ENCODE measurements at places on chromosomes 4 and X. TPM values are rescaled to one million over a fixed set of nuclear protein-coding genes. Genes with fewer than 3 reads are reported as not detected.

DNA sequence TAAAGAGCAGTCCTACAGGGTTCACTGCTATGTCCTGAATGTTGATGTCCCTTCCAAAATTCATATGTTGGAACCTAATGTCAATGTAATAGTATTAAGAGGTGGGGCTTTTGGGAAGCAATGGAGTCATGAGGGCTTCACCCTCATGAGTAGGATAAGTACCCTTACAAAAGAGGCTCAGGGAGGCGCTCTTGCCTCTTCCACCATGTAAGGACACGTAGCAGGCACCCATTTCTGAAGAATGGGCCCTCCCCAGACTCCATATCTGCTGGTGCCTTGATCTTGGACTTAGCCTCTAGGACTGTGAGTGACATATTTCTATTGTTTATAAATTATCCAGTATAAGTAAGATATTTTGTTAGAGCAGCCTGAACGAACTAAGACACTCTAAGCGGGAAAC lies 15.8 kb downstream of the MED28 start:
- DNase-seq, result no peak

The RTL9 gene
- total RNA-seq, result 1.2 TPM

DNA sequence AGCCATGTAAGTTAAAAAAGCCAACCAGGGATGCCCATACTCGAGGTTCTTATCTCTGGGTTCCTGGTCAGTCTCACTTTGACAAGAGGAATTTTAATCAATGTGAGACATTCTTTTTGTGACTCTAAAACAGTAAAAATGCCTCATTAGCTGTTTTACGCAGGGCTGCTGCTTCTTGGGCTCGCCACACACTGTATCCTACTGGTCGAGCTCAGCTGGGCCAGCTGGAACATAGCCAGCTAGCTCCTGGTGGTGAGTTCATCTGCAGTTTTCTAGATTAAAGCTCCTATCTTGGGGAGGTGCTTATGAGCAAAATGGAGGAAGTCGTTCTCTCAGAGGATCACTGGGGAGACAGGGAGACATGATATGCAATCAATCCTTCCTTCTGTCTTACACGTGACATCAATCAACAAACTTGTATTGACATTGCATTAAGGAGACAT lies 55.9 kb upstream of the LEF1 start:
- DNase-seq, result peak; percentile 9

DNA sequence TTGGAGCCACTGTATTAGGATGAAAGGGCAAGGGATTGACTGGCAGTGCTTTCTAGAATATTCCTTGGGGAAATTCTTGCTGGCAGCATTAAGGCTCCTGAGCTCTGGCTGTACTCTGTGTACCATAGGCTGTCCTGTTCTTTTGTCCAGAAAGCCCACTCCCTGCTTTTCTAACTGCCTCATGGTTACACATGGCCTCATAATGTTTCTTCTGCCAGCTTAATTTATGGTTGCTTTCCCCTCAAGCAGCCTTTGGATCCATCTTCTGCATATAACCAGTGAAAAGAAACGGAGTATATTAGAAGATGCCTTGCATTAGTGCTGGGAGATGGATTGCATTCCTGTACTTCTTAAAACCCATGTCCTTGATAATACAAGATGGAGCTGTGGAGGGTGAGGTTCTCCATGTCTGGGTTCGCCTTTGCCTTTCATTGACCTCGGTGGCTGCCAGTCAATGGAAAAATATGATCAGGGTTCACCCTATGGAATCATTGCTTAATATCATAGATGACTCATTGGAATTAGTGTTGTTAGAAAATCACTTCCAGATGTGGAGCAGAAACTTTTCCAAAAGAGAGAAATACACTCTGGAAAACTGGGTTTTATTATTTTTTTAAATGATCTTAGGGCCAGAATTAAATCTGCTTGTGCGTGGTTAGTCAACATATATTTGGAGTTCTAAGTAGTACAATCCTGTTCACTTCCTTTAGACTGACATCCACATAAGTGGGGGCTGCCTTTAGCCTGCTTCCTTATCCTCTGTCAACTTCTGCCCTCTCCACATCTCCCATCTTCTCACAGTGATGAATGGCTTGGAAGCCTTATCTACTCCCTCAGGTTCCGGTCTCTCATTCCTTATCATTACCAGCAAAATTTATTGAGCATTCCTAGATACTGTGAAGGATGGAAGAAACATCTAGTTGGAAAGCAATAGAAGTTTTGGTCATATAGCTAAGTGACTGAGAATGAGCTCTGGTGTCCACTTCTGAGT lies 24.9 kb downstream of the DOCK11 start:
- no peak for DNase-seq

DNA sequence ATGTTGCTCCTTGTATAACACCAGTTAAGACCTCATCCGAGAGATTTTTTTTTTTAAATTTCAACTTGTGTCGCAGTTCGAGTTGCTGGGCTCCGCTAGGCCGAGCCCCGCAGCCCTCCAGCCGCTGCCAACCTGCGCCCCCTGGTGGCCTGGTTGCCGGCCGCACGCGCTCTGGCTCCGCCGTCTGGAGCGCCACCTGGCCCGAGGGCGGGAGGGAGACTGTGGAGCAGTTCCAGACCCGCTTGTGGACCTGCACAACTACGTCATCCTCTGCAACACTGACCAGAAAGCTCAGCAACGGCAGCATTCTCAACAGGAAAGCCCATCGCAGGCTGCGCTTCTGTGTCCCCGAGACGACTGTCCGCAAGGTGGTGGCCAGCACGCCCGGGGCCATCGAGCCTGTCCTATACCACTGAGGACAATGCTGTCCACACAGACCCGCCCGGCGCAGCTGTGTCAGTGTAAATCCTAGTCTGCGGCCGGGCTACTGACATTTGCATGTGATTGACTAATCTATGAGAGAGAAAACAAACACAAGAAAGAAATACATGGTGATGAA lies 39.1 kb downstream of the ARL9 start:
- peak; percentile 88 for DNase-seq

The PABPC1L2A gene
- total RNA-seq, result not detected

The DRP2 gene
- 0.04 TPM for total RNA-seq

DNA sequence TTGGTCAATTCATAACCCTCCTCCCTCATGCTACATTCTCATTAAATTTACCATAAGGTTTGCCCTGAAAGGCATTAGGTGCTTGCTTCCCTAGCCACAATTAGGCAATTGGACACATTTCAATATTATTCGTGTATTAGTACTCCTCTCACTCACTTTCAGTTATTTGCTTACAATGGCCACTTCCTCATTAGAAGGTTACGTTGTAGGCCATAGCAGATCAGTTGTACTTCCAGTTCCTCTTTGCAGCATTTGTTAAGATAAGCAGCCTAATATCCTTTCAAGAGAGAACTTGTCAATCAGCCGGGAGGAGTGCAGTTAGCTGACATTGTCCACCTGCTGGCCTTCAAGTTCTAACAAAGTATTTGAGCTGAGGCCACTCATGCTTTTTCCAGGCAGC lies 1017.2 kb downstream of the PCDH7 start:
- DNase-seq, result no peak

The ERAS gene
- total RNA-seq, result not detected

The GLRA3 gene
- not detected for total RNA-seq

DNA sequence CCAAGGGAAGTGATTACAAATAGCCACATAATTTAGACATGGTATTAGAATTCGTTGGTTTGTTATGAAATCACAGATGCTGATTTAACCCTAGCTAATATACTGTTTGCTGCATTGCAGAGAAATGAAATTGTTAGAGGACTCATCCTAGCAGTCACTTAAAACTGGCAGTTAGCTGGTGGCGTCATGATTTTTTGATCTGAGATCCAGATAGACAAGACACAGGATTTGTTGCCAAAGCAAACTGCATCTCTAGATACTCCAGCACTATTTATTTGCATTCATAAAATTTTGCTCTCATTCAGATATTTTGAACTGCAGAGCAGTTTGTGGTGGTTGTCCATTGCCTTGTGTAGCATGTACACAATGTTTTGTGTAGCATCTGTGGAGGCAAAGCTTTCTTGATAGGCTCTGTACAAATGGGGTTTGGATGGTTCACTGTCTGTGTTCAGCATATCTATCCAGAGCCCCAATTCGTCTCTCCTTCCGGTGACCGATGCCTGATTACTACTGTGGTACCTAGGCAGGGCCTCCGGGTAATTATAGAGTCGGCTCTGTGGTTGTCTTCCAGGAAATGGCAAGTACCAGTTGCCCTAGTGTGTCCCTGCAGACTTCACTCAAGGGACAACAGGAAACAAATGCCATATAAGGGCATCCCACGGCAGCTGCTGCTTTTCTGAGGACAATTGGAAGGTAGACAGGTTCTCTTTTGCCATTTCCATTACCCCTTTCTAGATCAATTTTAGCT lies 30.1 kb upstream of the SPARCL1 start:
- no peak for DNase-seq

- no peak for DNase-seq
These were observed 25.4 kb upstream of the LIMCH1 start for GRCh38 chr4:41512596-41512995.

DNA sequence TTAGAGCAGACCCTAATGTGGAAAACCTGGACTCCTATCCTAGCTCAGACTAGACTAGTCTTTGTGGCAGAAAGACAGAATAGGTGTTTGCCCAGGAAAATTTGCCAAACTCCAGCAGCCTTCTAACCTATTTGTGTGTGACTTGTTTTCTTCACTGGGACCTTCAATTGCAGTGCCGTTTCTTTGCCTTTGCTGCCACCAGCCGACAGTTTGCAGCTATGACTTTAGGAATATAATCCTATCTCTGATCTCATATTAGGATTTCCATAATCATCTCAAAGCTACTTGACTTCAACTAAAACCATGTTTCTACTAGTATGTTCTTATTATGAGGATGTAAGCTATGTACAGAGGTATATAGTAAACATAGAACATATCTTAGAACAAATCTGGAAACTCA lies 60.2 kb upstream of the PGAM4 start:
- DNase-seq, result peak; percentile 4

DNA sequence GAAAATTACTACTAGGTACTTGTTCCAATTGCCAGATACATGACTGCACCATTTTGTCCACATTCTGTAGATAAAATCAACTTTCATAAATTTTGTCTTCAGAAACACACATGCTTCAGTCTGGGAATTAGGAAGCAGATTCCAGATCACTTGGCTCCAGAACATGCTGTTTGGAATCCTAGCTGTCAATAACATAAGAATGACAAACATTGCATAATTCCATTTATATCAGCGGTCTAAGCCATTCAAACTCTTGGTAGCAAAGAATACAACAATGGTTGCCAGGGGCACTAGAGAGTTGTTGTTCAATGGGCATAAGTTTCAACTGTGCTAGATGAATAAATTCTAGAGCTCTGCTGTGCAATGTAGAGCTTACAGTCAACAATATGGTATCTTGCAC lies 1112.1 kb upstream of the AGA start:
- DNase-seq, result no peak

- DNase-seq, result no peak
These were observed 26.5 kb downstream of the BOD1L1 start for GRCh38 chr4:13601048-13601447.

- peak; percentile 41 for DNase-seq
These were observed at the start of gene FAM13A for GRCh38 chr4:89056953-89057398. Gene FAM13A (minus strand): TSS chr4:89057185. CDS start chr4:89056964, 221 bp downstream.

The PIR gene
- total RNA-seq, result 10.3 TPM

DNA sequence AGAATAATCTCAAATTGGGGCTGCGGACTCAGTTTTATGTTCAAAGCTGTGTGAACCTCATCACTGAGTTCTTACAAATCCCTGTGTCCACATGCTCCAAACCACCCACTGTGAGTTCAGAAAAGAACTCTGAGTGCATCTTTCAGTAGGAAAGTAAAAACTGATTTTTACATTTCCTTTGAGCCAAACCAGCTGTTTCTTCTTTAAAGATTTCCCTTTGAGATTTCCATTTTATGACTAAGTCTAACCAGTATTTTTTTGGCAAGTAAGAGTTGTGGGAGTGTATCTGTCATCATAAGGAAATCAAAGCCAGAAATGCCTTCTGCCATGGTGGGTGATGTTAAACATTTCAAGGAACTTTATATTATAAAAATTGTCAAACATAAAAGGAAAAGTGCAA lies 100.0 kb downstream of the TET2 start:
- no peak for DNase-seq

GRCh38 chrX:24426921-24427746 lies 38.0 kb upstream of the PDK3 start:
- DNase-seq, result no peak

DNA sequence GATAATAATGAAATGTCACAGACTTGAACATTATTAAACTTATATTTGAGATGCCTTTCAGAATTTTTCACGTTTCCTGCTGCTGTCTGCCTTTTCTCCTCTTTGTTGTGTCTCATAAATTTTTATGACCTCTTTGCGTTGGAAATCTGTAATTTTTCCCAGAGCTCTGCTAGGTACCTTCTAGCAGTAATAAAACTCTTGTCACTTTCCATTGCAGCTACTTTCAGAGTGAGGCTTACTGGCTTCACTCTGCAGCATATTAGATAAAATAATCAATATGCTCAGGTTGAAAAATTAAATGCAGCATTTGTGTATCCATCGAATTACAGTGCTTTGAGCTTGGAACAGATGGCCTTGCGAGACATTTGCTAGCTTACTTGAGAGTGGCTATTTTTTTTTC lies 689.0 kb downstream of the GRID2 start:
- no peak for DNase-seq

The CHM gene
- 13.6 TPM for total RNA-seq

GRCh38 chr4:6848717-6849305 lies 60.8 kb upstream of the TBC1D14 start:
- DNase-seq, result no peak

DNA sequence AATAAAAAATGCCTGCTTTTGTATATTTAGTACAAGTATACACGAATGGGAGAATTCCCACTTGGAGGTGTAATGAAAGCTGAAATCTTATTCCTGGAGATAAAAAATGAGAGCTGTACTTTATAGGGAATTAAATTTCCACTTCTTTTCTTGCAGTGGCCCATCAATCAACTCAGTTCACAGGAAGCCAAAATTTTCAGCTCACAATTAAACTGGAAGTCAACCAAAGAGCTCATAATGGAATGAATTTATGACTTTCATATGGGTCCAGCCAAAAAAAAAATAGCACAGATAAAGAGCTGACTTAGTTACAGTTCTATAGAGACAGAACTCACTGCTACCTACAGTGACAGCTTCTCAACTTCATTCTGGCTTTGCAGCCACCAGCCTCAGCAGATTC lies 115.2 kb upstream of the TBC1D9 start:
- no peak for DNase-seq

DNA sequence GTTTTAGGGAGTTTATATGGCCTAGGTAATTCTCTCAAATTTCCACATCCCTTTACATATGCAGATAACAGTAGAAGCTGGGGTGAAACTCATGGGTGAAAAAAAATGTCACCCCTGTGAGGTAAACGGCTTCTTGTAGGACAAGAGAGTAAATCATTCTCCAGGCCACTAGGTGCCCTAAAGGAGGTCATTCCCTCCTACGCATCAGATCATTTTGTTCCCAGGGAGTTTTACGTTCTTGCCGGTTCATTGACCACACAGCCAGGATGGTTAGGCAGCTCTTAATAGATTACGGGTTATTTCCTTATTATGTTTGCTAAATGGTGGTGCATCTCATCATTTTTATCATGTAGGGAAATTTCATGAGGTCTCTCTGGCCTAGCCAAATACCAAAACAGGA lies 225.8 kb upstream of the NOCT start:
- DNase-seq, result no peak

- no peak for DNase-seq
These were observed 128.4 kb downstream of the REELD1 start for GRCh38 chr4:146342600-146343192.
